Kidney (tissue), 22 donors: ENCODE measurements at places on chromosomes 16 and 17. TPM values are rescaled to one million over a fixed set of nuclear protein-coding genes. Genes with fewer than 3 reads are reported as not detected.

SAMD14 gene
- 5.0 TPM for total RNA-seq

ABCA8 gene
- total RNA-seq: 9.4 TPM

SLC5A10 gene
- total RNA-seq: 9.7 TPM

BCL6B gene
- 33.3 TPM for total RNA-seq

PIRT gene
- total RNA-seq: not detected

TEKT3 gene
- 1.4 TPM for total RNA-seq

RHBDL3 gene
- total RNA-seq: 0.13 TPM

PRCD gene
- 2.2 TPM for total RNA-seq

CLEC18A gene
- 0.85 TPM for total RNA-seq
